ENCODE measurements at places on chromosomes 1 and 21.

DNA sequence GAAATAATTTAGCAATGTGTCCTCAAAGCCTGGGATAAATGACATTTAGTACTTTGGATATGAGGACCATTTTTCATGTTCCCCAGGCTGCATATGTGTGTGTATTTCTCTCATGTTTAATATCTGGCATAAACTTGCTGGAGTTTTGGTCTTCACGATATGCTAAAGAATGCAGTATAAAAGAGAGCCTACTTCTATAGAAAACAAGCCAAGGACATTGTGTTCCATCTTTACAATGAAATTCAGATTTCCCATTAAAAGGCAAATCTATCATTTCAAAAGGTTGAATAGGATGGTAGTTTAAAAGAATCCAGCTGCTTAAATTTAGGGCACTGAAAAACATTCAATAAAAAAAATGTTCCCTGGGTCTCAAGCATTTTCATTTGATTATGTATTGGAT, 169.0 kb upstream of the C1orf105 start:
- no peak for DNase-seq

GRCh38 chr1:28096210-28097099, 8.0 kb upstream of the EYA3 start:
- DNase-seq, result no peak

DNA sequence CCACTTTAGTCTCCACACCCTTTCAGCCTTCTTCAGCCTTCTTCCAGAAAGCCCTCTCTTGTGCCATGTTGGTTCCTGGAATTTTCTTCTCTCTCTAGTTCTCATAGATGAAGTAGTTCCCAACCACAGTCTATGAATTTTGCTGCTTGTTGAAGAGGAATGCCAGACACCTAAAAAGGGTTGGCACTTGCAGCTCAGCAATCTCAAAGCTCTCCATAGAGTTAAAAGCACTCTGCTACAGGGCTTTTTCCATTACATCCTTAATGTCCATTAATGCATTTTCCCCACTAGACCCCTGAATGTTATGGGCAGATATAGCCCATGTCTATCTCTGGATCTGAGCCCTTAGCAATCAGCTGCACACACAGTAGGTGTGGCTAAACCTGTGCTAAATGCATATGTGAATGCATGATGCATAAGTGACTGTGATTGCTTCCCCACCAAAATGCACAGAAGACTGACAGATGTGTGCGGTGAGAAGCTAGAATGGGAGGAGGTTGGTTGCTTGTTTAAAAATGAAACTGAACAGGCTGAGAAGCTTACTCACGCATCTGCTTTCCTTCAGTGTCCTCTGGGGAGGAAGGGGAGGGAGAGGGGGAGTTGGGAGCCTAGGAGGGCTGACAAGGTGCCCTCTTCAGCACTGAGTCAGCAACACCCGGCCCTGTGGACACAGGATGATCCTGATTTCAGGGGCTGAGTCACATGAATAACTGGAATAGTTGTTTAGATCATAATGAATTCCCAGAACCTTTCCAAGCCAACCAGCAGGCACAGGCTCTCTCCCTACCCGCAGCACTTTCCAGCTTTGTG, 146.1 kb upstream of the FGGY start:
- peak; percentile 77 for DNase-seq

DNA sequence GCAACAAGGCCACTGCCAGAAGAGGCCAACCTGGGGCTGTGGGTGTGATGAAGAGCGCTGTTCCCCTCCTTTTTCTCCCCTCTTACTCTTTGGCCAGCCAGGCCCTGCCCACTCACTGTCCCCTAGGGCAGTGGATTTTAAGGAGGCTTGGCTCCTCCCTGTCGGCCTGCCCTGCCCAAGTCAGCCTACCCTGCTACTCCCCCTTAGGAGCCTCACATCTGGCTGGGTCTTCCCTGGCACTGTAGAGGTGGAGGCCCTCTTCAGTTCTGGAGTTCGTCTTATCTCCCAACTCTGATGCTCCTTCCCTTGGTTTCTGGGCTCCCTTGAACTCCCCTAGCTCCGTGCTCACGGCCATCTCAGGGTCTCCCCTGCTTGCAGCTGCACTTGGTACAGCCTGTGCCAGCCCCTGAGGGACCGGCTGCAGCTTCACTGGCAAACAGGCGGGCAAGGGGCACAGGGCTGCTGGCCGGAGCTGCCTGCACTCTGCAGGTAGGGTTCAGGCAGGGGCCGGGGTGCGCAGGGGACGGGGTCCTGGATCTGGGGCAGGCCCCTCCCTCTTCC, 4.0 kb downstream of the AMPD2 start:
- no peak for DNase-seq

- no peak for DNase-seq
Measured at GRCh38 chr1:101002551-101002950, 23.0 kb downstream of the DPH5 start.

GRCh38 chr1:51238034-51238403, 1.9 kb downstream of the RNF11 start:
- DNase-seq, result no peak

DNA sequence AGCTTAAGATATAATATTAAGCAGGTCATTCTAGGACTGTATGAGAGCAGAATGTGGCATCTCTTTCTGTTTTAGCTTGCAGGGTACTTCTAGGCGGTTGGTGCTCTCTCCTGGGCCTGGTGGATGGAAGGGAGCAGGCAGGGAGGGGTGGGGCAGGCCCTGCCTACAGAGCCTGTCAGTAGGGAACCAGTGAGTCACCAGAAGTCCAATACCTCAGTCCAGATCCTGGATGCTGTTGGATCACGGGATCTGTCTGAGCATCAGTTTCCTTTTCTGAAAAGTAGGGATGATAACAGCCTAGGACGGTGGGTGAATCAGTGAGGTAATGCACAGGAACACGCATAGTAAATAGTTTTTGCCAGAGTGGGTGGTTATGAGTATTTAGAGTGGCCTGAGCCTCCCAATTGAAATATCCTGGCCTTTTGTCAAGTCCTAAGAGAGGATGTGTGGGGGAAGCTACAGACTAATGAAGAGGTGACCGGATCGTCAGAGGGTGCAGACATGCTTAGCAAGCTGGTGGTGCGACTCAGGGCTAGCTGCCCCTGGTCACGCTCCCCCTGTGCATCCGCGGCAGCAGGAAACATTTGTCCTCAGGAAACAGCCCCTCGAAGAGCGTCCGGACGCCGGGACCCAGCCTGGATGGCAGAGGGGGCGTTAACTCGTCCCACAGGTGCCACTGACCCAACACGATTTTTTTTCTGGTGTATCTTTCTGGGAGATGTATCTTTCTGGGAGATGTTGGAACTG, 23.9 kb downstream of the NAV1 start:
- no peak for DNase-seq

GRCh38 chr1:114062477-114063099, 83.3 kb downstream of the OLFML3 start:
- DNase-seq, result no peak

- no peak for DNase-seq
Measured at GRCh38 chr1:82795508-82796149, 994.9 kb downstream of the ADGRL2 start.

GRCh38 chr1:215147024-215147423, 64.5 kb downstream of the KCNK2 start:
- DNase-seq, result no peak

DNA sequence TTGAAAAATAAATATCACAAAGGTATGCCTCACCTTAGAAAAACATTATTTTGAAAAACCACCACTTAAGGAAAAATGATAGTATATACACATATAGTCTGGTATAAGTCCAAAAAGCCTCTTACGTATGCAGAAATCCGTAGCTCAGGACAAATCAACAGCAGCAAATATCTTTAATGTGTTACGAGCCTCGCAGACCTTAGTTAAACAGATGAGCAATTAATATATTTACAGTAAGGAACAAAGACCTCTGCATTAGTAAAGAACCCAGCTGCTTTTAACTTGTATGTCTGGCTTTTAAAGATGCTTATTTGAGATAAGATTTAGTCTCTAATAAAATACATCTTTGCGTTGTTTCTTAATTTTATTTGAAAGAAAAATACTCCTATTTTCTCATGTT, 79.9 kb upstream of the CHRM3 start:
- DNase-seq, result no peak

GRCh38 chr1:203660931-203661484, 34.4 kb downstream of the ATP2B4 start:
- no peak for DNase-seq

DNA sequence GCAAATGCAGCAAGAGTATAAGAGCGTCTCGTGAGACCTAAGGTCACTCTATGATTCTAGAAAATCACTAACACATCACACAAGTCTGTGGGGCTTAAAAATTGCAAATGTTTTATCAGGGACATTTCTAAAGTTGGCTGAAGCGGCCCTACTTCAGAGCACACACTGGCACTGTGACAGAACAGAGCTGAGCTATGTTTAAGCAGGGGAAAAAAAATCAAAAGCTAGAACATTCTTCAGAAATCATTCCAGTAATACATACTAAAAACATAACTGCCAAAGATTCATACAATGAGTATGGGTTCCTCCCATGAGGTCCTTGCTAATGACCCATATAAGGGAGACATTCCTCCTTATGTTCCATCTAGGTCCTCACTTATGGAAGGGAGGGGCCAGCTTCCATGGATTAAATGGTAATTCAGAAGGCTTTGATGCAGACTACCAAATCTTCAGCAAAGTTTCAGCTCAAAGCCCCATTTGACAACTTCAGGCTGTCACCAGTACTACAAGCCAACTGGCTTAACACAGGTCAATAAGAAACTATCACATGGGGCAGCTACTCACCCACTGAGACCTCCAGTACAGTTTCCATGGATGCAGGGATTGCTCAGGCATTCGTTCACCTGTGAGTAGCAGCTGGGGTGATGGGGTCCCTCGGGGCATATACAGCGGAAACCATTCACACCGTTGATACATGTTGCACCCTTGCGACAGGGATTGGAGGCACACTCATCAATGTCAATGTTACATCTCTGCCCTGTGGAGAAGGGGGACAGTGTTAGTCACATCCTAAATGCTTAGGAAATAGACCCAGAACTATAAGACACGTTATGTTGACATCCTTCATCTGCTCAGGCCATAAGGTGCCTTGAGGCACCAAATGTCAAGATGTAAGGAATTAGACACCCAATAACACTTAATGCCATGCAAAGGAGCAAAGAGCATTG, 58.4 kb upstream of the ADAM30 start:
- no peak for DNase-seq

- DNase-seq, result no peak
Measured at GRCh38 chr21:35420656-35421055, 371.6 kb upstream of the RUNX1 start.

DNA sequence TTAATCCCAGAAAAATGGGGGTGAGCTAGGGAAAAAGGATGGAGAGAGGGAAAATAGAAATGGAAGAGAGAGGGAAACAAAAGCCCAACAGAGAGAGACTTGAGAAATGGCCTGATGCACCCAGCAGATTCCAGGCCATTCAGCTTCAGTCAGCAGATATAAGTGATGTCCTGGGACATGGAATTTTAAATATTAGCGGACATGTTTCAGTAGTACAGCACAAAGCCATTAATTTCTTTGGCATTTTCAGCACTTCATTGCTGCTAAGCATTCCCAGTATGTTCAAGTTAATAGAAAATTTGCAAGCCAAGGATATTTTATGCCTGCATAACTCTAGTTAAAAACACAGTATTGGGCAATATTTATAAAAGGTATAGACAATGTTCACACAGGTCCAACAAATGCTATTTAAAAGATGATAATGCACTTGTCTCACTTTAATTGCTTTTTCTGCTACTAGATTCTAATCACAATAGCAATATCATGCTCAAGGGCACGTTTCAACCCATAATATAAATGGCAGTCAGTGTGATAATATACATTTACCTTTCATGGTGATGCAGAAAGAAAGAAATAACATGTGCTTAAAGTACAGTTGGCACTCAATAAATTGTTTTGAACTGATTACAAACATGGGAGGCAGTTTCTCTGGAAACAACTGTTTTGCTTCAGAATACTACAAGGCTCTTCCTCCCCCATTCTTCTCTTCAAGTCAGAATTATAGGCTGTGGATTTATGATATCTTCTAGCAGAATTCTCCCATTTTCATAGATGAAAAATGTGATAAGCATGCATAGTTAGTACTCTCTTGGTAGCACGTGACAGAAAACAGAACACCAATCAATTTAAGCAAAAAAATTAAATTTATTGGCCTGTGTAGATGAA, 108.1 kb upstream of the MAGI3 start:
- DNase-seq, result no peak

GRCh38 chr1:31196685-31197084, 43.0 kb downstream of the NKAIN1 start:
- DNase-seq, result no peak

DNA sequence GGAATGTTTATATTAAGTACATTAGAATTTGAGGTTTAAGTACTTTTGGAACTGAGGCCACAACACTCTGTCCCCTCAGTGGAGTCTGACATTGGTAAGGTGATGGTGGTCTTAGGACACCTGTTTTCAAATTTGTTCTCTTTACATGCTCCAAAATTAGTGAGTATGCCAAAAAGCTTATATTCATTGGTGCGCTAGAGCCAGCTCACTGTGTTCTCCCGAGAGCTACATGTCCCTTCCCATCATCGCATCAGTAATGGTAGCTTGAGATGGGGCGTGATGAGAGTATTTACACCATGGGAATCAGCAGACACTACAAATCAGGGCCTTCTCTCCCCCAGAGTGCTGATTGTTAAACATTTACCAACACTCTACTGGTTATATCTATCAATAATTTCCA, 19.5 kb downstream of the ETS2 start:
- no peak for DNase-seq

GRCh38 chr1:111323231-111323630, 32.6 kb downstream of the CHIA start:
- DNase-seq, result no peak

DNA sequence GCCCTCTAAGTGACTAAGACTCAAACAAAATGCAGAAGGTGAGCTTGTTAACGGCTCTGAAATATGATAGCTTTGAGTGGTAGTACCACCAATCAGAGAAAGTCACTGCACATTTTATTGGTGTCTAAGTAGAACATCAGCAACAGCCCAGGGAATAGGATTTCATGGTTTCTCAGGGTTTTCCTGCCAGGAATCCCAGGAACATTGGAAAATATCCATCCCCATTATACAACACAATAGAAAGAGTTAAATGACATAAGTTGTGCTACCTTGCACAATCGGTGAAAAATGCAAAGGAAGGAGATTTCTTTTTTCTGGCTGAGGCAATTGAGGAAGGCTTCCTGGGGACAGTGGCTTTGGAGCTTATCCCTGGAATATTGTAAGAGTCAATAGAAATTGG, 283.1 kb downstream of the HLX start:
- no peak for DNase-seq

- DNase-seq, result no peak
Measured at GRCh38 chr1:163973586-163973985, 585.4 kb upstream of the PBX1 start.

GRCh38 chr21:44555200-44555875, 3.3 kb downstream of the KRTAP10-3 start:
- DNase-seq, result no peak
